ENCODE measurements at places on chromosomes 5 and 9.

DNA sequence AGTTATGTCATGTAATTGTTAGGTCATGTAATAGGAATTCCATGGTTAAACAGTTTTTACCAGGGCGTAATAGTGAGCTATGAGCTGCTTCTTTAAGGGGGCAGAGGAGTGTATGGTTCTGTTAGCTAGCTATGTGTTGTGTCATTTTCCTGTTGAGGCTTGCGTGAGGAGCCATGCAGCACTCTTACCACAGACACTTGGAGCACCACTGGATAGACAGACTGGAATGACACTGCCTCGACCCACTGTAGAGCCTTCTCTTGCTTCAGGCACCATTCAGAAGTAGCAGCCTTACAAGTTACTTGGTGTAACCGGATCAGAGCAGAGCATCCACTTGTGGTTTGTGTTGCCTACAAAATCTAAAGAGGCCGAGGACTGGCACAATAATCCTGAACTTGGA is 28.3 kb upstream of the STOM start:
- DNase-seq: peak; percentile 91

DNA sequence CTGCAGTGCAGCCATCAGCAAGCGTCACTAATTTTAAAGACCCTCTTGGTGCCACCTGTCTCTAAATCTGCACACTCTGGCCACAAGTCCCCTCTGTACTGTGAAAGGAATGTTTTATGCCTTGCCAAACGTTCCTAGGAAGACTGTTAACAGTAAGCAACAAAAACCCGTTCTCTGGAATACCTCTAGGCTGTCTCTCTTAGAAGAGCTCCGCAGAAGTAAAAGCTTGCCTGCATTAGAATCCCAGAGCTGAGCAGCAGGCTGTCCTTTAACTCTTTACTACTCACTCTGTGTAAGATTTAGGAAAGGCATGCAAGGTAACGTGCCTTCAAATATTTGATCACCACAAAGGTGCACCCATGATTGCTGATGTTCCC is 53.9 kb upstream of the C9orf72 start:
- no peak for DNase-seq

DNA sequence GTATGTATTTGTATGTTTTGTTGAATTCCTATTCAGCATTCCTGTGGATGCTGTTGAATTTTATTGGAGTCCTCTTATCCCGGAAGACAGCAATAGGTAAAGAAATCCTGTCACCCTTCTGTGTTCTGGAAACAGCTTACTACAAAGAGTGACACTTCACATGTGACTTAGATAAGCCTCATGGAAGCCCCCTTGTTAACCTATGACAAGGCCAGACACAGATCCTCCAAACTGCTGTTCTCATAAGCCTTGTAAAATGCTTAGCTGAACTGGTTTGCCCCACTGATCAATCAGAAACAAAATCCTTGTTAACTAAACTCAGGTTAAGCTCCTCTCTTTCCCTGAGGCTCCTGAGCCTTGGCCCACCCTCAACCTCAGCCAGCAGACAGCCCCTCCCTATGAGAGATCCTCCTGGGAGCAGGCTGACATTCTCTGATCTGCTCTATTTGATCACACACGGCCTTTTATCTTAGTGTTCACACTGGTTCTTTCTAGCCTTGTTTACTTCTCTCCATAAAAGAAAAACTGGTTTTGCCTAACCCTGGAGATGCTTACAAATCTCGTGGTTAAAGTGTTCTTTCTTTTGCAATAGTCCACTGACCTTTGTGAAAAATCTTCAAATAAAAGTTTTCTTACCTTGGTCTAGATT is 29.4 kb upstream of the ATP6V1G1 start:
- DNase-seq: no peak

- no peak for DNase-seq
Observed at GRCh38 chr9:87950765-87951488, 23.4 kb downstream of the CDK20 start.
